ENCODE measurements at places on chromosomes 2 and 18.

- DNase-seq: no peak
These were observed 55.6 kb downstream of the INPP5D start for GRCh38 chr2:233115741-233116140.

DNA sequence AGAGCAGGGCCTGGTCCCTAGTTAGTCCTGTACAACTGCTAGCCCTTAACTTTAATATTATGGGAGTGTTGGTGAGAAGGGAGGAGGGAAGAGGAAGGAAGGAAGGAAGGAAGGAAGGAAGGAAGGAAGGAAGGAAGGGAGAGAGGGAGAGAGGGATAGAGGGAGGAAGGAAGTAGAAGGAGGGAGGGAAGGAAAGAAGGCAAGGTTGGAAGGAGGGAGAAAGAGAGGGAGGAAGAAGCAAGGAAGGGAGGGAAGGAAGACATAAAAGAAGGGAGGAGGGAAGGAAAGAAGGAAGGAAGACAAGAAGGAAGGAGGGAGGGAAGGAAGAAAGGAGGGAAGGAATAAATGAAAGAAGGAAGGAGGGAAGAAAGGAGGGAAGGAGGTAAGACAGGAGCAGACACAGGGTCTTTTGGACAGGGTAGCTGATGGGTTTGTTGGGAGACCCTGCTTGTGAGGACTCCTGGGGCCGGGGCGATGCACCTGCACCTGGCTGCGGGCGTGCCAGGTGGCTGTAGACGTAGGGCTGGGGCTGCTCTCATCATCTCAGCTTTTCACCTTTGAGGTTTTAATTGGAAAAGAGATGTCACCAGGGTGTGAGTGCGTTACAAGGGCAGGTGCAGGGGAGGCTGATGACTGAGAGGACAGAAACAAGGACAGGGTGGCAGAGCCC, 5.9 kb upstream of the POMC start:
- no peak for DNase-seq

DNA sequence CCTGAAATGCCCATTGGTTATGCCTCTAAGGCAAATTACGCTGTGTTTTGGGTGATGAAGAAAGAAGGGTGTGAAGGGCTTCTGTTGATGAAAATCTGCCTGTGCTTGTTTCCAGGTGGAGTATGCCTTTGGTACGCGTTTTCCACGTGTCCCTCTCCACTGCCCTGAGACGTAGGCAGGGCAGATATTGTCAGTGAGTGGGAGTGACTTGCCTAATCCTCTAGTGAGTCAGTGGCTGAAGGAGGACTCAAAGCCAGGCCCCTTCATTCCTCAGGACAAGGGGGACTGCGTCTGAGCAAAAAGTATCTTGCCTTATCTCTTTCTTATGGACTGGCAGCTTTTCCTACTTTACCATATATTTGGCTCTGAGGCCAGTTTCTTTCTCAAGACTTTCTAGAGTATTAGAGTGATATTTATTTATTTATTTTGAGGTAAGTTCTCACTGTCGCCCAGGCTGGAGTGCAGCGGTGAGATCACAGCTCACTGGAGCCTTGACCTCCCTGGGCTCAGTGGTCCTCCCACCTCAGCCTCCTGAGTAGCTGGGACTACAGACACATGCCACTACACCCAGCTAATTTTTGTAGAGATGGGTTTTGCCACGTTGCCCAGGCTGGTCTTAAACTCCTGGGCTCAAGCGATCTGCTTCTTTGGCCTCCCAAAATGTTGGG, 10.2 kb downstream of the RALB start:
- no peak for DNase-seq

DNA sequence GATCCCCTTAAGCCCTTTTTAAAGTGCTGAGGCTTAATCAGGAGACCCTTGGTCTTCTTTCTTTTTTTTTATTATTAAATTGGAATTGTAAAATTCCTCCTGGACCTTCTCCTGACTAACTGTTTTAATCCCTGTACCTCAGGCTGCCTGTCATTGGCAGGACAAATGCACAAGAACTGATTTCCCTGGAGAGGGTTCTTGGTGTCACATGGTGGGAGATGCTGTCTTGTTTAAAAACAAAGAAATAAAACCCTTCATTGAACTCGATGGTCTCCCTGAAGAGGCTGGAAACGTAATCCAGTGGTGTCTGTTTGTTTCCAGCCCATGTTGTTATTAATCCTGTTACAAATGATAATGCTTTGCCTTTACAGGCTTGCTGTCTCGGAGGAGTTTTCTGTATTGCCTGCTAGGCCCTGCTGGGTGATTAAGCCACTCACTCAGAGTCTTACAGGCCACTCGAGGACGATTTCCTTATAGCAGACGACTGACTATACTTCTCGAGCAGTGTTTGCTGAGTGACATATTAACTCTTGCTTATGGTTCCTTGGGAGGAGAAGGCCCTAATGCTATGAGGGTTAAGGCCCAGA, 100.5 kb upstream of the MGAT5 start:
- DNase-seq: no peak

DNA sequence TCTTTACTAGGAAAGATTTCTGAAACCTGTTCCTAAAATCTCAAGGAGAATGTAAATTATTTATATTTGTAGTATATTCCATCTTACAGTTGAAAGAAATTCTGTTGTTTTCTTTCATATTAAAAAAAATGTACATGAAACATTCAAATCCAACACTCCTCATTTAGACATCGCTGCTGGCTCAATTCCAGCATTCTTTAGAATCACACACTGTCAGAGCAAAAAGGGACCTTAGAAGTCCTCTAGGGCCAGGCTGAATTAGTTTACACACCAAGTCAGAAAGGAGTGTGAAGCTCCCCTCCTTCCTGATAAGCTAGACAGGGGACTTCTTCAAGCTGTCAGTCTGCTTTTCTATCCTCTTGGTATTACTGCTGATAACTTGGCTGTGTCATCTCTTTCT, 158.6 kb upstream of the LTBP1 start:
- DNase-seq: no peak

- DNase-seq: no peak
These were observed 72.3 kb downstream of the SPTBN1 start for GRCh38 chr2:54528311-54528955.

GRCh38 chr2:173373290-173373689, 18.6 kb downstream of the CDCA7 start:
- DNase-seq: no peak

- DNase-seq: no peak
These were observed 692.9 kb upstream of the HS6ST1 start for GRCh38 chr2:129011466-129012061.

DNA sequence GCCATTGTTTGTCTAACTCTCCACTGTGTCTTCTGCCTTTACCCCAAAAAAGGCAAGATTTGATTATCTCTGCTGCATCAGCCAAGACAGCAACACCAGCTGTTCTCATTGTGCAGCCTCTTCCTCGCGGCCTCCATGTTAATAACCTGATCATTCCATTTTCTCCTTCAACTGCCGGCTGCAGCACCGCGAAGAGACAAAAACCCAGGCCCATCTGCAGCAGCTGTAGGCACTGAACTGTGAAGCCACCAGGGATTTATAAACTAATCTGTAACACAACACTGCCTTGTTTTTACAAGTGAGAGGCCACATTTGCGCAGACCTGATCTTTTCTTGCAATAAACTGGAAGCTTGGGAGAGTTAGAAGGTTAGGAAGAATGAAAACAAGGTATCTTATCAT, 147.8 kb downstream of the SATB2 start:
- DNase-seq: no peak
